ENCODE measurements at places on chromosomes 3 and 15.

- no peak for DNase-seq
These were observed 1.7 kb upstream of the CCDC50 start for GRCh38 chr3:191327526-191327925.

DNA sequence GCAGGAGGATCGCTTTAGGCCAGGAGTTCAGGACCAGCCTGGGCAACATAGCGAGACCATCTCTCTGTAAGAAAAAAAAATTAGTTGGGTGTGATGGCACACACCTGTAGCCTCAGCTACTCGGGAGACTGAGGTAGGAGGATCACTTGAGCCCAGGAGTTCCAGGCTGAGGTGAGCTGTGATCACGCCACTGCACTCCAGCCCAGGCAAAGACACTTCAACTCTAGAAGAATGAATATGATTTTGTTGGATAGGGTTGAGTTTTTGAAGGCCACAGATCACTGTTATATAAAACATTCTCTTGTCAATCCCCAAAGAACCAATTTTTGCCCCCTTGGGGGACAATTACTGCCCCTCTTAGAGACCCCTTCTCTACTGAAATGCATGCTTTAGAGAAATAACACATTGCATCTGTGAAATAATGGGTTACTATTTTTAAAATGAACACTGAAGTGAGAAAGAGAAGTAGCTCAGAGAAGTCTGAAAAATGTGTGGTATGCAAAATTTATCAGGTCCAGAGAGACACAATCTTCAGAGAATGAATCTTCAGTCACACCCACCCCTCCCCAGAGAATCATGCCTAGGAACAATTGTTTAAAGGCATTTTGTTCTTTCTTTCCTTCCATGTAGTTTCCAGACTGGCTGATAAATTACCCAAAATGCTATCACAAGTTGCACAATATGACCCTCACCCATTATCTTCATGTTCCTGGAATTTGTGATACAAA lies 42.7 kb downstream of the METTL6 start:
- DNase-seq, result no peak

DNA sequence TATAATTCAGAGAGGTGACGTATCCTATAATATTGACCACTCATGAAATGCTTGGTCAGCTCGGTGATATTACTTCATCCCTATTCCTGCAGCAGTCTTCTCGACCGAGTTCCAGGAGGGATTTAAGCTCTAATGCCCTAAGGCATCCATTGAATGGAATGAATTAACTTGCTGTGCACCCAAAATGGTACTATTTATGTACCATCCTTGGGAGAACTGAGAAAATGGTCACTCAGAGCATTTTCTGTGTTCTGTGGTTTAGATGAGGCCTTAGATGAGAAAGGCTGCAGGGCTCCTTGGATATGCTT lies 638 bp downstream of the BLOC1S6 start:
- no peak for DNase-seq

- DNase-seq, result no peak
These were observed 6.8 kb upstream of the TXNRD3 start for GRCh38 chr3:126661532-126662364.

GRCh38 chr15:70526221-70526973 lies 237.0 kb downstream of the UACA start:
- DNase-seq, result no peak

GRCh38 chr3:7574435-7574834 lies 713.5 kb downstream of the GRM7 start:
- DNase-seq, result no peak

- DNase-seq, result no peak
These were observed 316.0 kb downstream of the RORA start for GRCh38 chr15:60912984-60913697.

DNA sequence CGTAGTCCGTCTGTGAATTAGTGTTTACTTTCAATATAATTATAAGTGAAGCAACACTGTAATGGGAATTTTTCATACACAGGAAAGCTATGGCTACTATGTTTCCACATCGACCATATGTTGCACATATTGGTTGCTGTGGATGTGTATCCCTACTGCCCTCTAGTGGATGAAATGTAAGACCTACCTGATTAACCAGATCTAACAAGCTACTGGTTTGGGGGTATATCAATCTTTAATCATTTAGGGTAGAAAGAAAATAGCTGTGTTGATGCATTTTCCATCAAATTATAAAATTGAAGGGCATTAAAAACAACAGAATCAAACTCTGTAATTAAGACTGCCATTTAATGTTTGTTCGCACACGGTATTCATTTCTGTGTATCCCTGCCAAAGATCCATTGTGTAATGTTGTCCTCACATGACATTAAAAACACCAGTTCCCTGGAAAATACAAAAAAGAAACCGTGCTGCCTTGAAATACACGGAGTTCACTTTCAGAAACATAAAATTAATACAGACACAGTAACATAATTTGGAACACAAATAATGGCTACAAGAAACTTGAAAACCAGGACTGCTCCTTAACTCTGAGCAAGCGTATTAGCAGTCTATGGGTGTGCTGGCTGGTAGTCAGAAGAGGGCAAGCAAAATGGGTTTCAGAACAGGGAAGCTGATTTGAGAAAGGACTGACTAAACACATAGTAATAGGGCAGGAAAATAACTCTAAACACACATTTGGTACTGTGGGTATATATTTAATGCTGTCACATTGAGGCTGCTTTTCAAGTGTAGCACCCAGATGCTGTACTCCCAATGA lies 125.1 kb downstream of the TIGIT start:
- DNase-seq, result no peak

DNA sequence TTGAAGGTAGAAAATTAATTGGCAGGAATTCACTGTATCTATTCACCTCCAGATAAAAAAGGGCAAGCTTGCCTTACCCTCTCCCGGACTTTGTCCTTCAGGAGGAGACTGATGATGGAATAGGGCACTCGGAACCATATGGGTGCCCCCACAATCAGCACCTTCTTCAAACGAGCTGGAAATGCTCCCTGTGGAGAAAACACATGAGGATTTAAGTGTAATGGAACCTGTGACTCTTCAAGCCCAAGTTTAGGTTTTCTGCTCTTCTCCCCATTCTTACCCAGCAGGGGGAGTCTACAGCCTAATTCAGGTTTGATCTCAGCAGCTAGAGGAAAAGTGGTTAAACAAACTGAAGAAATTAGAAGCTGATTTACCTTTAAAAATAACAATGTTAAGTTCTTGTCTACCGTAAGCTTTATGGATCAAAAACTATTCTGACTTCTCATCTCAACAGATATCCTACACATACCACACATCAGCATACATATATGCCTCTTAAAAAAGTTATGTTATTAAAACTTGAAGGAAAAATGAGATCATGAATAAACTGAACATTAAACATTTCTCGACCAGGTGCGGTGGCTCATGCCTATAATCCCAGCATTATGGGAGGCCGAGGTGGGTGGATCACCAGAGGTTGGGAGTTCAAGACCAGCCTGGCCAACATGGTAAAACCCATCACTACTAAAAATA lies 57.5 kb upstream of the SIN3A start:
- no peak for DNase-seq

GRCh38 chr3:12194209-12194608 lies 35.5 kb upstream of the TIMP4 start:
- DNase-seq, result no peak

DNA sequence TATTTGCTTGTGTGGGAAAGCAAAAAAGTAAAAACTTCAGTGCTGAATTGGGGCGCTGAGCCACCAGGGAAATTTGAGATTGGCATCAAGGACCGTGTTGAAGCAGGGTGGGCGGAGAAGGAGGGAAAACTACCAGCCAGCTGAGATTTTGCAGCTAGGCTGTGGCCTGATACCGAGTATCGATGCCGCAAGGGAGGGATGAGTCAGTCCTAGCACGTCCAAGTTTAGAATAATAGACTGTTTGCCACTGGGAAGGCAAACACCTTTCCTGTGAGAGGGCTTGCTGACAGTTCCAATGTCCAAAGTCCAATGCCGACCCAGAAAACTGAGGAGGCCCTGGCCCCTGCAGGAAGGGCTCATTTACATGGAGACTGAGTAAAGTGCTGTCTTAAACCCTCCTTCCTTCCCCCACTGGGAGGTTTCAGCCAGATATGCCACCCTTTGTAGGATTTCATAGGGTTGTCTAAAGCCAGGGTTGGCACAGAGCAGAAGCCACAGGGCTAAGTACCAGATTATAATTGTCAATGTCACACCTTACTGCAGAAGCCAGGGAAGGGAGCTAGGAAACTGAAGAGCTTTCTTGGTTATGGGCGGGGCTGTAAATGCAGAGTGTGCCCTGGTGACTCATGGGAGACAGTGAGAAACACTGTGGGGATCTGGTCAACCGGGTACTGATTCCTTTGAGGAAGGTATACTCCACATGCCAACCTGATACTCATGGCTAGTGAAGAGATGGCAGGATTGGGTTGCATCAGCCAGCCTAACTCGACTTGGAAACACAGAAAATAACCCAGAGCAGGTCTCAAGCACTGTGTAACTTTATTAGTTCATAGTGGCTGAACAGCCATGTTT lies 28.4 kb upstream of the PIK3CB start:
- peak; percentile 35 for DNase-seq

GRCh38 chr3:185995352-185995751 lies 57.5 kb upstream of the TRA2B start:
- DNase-seq, result no peak

DNA sequence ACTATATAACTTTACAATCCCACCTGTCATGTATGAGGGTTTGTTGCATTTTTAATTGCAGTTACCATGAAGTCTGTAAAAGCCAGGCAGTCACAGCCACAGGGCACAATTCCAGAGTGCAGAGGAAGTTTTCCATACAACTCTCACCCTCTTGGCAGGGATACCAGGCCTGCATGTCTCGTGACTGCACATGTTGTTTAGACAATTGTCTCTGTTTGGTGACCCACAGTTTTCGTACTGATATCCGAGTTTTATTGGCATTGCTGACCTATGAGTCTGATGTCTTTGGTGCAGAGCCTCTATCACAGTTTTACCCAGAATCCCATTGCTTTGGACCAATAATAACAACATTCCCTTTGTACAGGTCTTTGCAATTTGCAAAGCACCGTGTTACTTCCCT lies 24.9 kb upstream of the MYZAP start:
- DNase-seq, result no peak

- peak; percentile 44 for DNase-seq
These were observed 100.0 kb downstream of the ARPP21 start for GRCh38 chr3:35739181-35739809.

- no peak for DNase-seq
These were observed 69.2 kb downstream of the PLXNA1 start for GRCh38 chr3:127052121-127052561.

DNA sequence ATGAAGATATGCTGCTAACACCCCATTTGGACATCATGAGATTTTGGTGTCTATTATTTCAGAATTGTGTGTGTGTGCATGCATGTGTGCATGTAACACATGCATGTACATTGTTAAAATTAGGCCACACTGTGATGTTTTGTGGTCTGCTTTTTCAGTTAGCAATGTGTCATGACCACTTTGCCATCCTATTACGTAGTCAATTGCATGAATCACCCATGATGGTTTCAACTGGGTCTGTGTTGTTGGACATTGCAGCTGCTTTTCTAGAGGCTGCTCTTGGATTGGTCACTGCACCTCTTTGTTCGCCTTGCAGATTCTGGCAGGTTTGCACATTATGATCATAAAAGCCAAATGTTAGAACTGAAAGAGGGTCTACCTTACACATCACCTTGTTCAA lies 101.0 kb upstream of the THBS1 start:
- DNase-seq, result no peak

- no peak for DNase-seq
These were observed 2.9 kb upstream of the C15orf39 start for GRCh38 chr15:75198560-75199356.

- DNase-seq, result no peak
These were observed 50.2 kb downstream of the ATP11B start for GRCh38 chr3:182843478-182843877.

DNA sequence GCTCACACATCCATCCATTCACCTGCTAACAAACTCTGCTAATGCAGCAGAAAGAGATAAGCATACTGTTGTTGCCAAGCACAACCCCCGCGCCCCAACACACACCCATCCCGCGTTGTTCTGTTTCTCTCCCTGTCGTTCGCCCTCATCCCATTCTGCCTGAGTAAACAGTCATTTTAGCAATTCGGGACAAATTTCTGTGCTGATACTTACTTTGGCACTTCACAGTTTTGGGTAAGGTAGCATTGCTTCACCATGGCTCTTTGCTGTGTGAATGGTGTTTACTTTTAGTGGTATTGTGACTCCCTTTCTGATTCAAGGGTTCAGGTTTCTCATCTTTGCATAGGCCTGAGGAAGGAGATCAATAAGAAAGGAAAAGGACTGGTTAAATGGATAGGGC lies 149.7 kb downstream of the AKAP13 start:
- no peak for DNase-seq

GRCh38 chr3:104596054-104596453 lies 770.7 kb upstream of the ALCAM start:
- DNase-seq, result no peak

DNA sequence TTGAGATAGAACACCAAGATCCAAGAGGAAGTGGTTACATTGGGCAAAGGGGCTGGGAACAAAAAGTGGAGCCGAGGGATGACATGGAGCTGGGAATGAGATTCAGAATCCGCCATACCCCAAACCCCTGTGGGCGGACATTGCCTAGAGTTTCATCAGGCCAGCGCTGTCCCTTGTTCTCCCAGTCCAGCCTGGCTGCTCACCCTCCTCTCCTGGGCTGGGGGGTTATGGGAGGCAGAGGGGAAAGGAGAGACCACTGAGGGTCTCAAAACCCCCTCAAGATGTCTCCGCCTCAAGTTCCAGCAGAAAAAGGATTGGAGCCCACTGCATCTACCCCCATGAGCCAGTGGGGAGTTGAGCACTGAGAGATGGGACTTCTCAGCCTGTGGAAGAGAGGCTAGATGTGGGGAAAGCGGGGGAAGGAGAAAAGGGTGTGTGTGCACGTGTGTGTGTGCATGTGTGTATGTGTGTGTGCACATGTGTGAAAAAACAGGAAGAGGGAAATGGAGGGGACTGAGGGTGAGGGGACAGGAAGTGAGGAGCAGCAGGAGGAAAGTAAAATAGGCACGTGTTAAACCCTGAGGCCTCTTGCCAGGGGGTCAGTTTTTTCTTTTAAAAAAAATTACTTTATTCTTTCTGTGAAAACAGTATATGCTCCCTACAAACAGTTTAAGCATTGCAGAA lies 14.3 kb downstream of the GRM2 start:
- DNase-seq, result no peak

- DNase-seq, result no peak
These were observed 22.0 kb upstream of the C3orf22 start for GRCh38 chr3:126580746-126581145.

GRCh38 chr15:90902040-90902839 lies 862 bp upstream of the MAN2A2 start:
- DNase-seq, result peak; percentile 78

GRCh38 chr3:126451511-126451910 lies 24.2 kb downstream of the ZXDC start:
- no peak for DNase-seq

- DNase-seq, result no peak
These were observed 156.0 kb downstream of the UBE2E2 start for GRCh38 chr3:23359116-23359515.

- peak; percentile 86 for DNase-seq
These were observed 37.7 kb upstream of the FGD5 start for GRCh38 chr3:14780927-14781507.

Measured in WTC11 (cell line).